Fibroblast of mammary gland (primary cell): ENCODE measurements at places on chromosomes 11 and 22.
A peak's percentile ranks its signal among the peaks of the same experiment; 100 is the strongest.

GRCh38 chr11:17801166-17801565, 66.6 kb downstream of the KCNC1 start:
- no peak for DNase-seq

DNA sequence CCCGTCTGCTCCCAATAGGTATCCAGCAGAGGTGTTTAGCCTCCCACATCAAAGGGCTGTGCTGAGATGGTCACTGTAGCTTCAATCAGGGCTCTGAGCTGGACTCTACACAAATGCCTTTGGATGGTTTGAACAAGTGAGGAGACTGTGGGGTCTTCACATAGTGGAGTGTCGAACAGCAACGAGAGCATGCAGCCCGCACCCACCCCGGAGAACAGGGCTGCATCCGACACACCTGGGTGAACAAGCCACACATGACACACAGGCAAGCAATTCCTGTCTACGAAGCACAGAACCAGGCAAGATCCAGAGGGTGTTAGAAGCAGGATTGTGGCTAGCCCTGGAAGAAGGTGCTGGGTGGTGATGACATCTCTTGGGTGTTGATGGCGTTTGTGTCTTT, 58.0 kb upstream of the FGF3 start:
- DNase-seq, result no peak

DNA sequence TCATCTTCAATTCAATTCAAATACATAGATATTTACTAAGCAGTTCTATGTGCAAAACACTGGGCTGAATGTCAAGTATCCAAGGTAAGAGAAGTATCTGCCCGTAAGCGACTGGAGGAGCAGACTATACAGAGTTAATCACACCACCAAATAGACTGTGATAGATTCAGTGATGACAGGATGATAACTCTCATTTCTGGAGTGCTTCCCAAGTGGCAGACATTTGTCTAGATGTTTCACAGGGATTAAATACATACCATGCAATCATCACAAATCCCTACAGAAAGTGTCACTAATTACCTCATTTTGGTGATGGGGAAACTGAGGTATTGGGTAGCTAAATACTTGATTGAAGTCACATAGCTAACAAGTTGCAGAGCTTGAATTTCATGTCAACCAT, 508.7 kb upstream of the TENM4 start:
- DNase-seq, result no peak

GRCh38 chr22:38802671-38803121, 8.8 kb upstream of the DNAL4 start:
- peak; percentile 94 for DNase-seq

DNA sequence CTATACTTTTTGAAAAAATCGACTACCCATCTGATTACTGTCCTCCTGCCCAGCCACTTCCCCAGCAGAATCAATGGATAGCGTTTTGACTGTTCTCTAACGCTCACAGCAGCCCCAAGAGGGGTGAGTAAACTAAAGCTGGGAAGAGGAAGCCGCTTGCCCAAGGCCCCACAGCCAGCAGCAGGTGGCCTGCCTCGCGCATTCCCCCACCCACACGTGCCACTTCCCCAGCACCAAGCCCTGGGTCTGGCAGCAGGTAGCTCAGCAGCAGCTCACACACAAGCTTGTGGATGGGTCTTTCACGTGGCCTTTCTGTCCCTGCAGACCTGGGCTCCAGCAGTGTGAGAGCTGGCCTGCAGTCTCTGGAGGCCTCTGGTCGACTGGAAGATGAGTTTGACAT, 34.3 kb downstream of the TOM1 start:
- DNase-seq, result no peak

- peak; percentile 65 for DNase-seq
These were observed 14.6 kb downstream of the BBOX1 start for GRCh38 chr11:27055065-27055682.

GRCh38 chr11:26286472-26287066, 45.4 kb upstream of the ANO3 start:
- DNase-seq, result peak; percentile 45

DNA sequence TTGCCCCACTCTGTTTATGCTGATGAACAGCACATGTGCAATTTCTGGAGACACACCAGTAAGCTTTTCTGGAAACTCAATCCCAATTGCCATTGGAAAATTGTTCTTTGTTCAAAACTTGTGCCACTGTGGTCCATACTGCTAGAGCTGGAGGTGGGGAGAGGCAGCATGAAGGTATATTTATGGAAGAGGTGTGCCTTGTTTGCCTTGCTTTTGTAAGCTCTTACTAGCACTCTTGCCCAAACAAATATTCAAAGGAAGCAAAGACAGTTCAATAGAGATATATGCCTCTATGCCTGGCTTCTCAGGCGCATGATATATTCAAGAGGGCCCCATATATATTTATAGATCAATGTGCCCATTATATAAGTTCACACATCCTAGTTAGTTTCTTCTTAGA, 42.7 kb downstream of the TIMP3 start:
- no peak for DNase-seq

DNA sequence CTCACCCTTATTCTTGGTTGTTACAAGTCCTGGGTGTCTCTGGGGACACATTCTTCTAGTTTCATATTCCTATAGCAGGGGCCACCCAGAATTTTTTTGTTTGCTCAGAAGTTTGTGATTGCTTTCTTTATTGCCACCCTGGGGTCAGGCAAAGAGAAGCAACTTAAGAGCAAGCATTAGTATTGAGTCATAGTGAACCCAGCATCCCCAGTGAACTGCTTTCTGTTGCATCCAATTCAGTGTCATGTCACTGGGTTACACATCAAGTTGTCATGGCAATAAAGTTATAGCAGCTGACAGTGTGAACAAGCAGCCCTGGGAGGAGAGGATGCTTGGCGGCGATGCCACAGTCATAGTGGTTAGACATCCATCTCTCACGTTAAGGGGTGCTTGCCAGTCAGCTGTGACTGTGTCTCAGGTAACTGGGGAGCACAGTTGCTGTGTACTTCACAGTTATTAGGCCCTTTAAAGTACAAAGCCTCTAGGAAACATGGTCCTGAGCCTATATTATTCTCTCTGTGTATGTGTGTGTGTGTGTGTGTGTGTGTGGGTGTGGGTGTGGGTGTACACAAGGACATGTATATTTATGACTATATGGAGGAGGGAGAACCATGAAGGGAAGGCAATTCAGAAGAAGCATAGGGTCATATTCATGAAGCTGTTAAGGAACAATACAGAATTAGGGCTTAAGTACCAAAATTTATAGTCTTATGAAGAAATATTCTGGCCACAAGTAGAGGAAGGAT, 52.5 kb downstream of the TRIM44 start:
- DNase-seq, result peak; percentile 73

DNA sequence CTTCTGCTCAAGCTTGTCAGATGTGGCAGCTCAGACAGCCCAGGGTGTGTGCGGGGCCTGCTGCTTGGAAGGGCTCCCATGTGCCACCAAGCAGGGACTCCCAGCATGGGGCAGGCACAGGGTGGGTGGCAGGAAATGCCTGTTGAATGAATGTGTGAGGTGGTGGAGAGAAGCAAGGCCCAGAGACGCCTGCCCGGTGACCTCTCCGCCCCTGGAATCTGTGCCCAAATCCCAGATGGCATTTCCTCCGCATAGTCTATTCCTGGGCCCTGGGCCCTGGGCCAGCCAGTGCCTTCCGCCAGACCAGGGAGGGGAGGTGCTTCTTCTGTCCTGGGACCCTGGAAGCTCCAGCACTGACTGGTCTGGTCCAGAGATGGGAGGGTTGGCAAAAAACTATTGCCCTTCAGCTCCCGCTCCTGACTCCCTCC, 3.7 kb downstream of the CST6 start:
- DNase-seq, result no peak

DNA sequence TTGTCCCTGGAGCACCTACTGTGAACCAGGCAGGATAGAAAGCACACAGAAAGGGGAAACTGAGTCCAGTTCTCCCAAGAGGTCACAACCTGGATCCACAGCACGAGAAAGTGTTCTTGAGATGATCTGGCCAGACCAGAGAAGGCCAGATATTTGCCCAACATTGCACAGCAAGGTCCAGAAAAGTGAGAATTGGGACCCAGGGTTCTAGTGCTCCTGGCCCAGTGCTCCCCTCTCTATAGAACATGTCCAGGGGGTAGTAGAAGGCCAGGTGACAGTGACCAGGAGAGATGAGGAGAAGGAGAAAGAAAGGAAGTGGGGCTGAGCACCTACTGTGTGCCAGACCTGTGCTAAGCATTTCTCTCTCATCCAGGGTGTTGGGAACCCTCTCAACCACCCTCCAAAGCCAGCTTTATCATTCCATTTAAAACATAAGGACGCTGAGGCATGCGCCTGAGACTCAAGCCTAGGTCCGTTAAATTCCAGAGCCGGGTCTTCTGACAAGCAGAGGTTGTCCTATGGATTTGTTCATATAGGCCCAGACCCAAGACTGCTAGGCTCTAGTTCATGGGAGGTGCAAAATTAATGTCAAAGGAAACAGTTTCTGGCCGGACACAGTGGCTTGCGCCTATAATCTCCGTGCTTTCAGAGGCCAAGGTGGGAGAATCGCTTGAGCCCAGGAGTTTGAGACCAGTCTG, 128.7 kb downstream of the MN1 start:
- DNase-seq, result no peak

DNA sequence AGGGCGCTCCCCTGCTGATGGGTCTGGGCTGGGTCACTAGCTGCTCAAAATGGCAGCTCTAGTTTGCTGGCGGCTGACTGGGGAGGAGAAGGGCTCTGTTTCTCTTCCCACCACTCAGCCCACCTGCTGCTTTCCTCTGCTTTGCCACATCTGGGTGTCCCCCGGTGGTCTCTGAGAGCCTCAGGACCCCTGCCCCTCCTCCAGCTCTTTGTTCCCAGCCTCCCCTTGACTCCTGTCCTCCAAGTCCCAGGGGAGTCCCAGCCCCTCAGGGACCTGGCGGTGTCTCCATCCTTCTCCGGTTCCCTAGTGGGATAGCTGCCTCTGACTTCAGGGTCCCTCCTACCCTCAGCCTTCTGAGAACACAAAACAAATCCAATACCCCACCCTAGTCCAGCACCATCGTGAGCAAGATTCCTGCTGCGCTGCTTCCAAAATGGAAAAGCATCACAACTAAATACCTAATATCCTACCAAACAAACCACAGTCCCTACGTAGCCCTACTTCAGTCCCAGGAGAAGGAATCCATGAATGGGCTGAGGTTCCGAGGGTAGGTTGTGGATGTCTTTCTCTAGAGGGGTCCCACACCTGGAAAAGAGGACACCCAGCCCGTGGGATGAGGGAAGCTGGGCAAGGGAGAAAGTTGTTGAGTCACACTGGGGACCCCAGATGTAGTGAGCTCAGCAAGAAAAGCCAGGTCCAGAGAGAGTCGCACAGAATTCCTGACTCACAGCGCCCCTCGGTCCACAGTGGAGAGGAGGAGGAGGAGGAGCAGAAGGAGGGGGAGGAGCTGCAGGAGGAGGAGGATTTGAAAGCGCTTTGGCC, 45.0 kb upstream of the NNMT start:
- peak; percentile 53 for DNase-seq

- no peak for DNase-seq
These were observed 725.9 kb upstream of the CCDC179 start for GRCh38 chr11:23586173-23586572.

DNA sequence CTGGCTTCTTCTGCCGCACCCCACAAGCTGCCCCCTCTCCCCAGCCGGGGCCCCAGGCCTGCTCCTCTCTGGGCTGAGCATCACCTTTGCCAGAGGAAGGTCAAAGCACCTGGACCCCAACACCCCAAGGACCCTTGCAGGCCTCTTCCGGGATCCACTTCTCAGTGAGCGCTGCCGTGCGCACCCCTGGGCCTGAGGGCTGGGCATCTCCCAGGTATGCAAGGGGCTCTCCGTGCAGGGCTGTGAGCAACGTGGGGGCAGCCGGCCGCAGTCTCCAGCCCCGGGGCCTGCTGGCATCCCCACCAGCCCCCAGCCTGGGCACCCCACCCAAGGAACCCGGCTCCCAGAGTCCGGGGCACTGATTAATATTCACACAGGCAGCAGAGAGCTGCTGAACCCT, 64.0 kb downstream of the BRD1 start:
- DNase-seq, result no peak

DNA sequence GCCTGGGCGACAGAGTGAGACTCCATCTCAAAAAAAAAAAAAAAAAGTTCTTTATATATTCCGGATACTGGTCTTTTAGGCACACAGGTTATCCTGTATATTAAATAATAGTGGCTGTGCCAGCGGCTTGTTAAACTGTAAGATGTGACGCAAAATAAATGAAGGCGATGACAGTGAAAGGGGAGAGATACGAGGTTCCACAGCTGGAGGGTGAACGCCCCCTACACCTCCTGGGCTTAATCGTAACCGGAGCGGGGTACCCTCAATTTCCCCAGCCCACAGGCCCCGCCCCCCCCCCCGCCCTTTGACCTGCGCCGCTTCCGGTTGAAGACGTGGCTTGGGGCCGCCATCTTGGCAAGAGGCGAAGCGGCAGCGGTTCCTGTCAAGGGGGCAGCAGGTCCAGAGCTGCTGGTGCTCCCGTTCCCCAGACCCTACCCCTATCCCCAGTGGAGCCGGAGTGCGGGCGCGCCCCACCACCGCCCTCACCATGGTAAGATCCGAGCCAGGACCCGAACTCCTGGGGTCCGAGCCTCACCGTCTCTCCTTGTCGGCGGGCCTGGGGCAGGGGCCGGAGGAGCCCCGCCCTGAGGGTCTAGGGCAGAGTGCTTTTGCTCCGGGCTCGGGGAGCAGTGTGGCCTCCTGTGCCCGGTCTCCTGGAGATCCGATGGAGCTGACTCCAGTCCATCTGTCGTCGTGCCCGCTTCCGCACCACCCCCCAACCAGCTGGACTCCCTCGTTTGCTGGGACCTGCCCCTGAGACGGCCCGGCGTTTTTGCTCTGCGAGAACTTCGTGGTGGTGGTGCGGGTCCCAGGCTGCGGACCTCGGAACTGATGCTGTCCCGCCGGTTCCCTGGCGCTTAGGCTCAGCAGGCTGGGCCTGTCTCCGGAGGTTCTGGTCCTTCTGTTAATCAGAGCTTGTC, at the start of gene ARCN1:
Gene ARCN1 (plus strand): TSS at position 349 of the 920 bp plus-strand sequence. CDS start 139 bp downstream, at position 488.
- DNase-seq, result peak; percentile 68

- no peak for DNase-seq
These were observed 16.9 kb upstream of the CD81 start for GRCh38 chr11:2360081-2360642.

DNA sequence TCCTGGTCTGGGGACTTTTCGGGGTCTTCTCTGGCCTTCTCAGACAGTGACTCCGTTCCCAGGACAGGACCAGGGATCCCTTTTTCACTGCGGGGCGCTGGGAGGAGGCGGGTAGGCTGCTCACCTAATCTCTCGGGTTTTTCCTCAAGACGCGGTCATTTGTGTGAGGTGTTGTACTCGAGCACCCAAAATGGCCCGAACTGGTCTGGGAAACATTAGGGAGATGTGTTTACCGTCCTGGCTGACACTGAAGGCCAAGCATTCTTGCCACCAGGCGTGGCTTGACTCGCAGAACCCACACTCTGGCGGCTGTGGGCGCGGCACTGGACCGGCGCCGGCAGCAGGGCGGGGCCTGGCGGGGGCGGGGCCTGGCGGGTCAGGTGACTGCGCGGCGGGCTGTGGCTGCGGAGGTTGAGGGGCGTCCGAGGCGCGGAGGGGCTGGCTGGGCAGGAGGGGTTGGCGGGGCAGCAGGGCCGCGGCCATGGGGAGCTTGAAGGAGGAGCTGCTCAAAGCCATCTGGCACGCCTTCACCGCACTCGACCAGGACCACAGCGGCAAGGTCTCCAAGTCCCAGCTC, at the start of gene SWAP70:
Gene SWAP70 (plus strand): TSS at position 379 of the 577 bp plus-strand sequence. CDS start 103 bp downstream, at position 482.
- DNase-seq, result peak; percentile 88

GRCh38 chr22:45210991-45211390, 29.7 kb downstream of the KIAA0930 start:
- DNase-seq, result peak; percentile 89

- no peak for DNase-seq
These were observed 923.3 kb downstream of the KCNA4 start for GRCh38 chr11:29093416-29094120.

- DNase-seq, result no peak
These were observed 55.5 kb upstream of the EP300 start for GRCh38 chr22:41036924-41037323.

- no peak for DNase-seq
These were observed 3.2 kb downstream of the FUT4 start for GRCh38 chr11:94546886-94547285.
